ENCODE measurements at places on chromosomes 5 and 9.

DNA sequence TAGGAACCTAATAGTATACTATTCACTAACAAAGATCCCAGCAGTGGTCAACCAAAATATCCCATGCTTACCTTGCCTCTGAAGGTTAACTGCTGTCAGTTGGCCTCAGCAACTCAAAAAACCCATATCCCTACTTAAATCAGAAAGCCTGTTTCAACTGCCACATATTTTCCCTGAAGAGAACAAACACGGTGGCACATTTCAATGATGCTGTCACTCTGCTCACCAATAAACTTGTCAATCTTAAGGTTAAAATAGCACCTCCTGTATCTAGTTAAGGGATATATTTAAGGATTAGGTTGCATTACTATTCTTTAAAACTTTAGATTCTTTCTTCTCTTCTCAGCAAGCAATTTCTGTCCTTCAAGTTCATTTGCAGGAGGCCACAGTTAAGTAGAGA, 986.9 kb downstream of the CDH18 start:
- DNase-seq = no peak

- no peak for DNase-seq
Measured at GRCh38 chr9:98067184-98067583, 10.7 kb downstream of the NANS start.

DNA sequence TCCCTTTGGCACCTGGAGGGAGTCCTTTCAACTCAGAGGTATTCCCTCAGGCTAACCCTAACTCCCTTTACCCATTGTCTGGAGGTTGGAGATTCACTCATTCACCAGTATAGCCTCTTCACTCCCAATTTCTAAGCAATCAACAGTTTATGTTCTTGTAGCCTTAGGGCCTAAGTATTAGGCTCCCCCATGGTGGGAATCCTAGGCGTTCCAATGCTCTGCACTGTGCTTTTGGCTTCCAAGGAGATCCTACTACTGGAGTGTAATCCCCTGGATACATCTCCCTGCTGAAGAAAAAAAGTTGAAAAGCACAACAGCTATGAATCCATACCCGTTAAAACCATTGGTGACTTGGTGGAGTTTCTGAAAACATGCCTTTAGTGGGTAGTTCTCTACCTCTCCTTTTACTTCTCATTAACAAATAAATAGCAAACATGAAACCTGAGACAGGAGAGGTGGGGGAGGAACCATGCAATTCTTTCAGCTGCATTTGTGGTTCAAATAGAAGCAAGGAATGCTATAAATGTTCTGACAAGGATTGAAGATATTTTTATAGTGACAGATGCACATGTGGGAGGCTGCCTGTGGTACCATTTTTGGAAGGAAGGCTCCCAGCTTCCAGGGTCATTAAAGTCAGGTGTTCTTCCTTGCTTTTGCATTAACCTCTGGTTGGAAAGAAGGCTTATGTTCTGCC, 397.1 kb downstream of the DMAC1 start:
- DNase-seq = no peak

DNA sequence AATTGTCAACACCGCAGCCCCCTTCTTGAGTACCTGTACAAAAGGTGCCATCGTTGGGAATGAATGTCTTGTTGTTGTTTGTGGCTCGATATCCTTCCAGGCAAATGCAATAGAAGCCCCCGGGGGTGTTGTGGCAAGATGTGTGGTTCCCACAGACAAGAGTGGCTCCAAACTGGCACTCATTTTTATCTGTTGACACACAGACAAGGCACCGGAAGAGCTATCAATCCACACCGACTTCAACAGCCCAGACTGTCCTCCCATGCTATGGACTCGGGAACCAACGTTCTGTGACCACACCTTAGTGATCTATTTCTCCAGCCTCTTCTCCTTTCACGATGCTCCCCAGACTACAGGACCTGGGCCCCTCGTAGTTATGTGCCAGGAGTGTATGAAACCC, 25.9 kb downstream of the SUSD1 start:
- DNase-seq = no peak

DNA sequence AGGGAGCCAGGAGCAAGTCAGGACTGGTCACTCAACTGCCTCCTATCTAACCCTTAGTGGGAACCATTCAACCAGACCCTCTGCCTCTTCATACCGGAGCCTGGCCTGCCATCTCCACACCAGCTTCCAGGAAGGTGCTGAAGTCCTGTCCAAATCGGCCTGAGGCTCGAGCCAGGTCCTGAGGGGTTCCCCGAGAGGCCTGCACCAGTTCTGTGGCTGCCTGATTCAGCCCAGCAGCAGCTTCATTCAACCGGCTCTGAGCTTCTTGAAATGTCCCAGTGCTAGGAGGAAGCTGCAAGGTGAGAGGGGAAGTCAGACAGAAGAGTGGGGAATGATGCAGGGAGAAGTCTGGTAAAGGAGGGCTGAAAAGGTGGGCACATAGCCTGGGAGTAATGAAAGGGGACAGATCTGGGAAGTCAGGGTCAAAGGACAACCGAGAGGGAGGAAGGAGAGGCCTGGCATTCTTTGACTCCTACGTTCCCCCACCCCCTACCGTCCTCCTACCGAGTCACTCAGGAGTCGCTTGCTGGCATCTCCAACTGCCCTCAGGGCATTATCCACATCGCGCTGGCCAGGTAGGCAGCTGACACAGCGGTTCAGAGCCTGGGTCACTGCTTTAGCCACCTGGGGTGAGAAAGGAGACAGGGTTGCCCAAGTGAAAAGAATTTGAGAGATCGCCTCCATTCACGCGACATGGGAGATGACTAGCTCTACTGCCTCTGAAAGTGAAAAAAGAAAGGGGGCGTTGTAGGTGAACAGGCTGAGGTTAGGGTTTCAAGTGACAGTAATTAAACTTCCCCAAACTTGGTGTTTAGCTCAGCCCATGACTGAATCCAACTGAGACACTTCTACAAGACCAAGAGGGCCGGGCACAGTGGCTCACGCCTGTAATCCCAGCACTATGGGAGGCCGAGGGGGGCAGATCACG, 20.2 kb downstream of the TLN1 start:
- DNase-seq = no peak

- no peak for DNase-seq
Measured at GRCh38 chr5:95730011-95730700, 980 bp upstream of the RHOBTB3 start.

DNA sequence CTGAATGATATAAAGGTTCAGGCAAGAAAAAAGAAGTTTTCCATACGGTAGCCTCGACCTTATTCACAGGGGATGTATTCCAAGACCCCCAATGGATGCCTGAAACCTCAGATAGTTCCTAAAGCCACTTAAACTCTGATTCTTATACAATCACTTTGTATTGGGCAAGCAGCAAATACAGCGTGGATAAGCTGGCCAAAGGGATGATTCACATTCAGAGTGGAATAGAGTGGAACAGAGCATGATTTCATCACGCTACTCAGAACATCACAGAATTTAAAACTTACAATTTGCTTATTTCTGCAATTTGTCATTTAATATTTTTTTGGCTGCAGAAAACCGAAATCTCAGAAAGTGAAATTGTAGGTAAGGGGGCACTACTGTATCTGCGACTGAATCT, 40.5 kb upstream of the CDH18 start:
- no peak for DNase-seq

DNA sequence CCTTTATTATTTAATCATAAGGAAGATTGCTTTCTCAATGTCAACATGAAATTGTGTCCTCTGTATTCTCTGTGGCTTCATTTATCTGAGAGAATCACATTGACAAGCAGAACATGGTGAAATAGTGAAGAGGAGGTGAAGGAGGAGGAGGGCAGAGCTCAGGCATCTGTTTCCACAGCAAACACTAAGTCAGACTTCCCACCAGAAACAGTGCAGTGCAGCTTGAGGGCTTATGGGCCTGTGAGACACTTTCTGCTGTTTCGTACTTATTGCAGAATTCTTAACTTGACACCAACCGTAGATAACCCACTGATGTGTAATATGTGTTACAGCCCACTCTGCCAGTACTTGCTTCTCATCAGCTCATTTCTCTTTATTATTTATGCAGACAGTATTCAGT, 386.3 kb downstream of the DIRAS2 start:
- DNase-seq = no peak

- DNase-seq = no peak
Measured at GRCh38 chr9:17063535-17064135, 71.2 kb upstream of the CNTLN start.

DNA sequence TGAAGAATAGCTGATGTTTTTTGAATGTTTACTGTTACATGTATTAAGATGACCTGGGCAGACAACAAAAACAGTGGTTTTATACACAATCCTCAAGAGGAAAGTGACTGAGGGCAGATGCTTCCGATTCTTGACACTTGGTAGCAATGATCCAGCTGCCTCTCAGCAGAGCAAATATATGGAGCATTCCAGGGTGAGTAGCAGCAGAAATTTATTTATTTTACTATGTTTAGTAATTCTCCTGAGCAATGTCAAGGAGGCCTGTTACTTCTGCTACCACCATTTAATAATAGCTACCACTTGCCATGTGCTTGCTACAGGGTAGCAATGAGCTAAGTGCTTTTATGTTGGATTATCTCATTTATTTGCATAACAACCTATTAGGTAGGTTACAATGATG, 69.1 kb upstream of the NR3C1 start:
- no peak for DNase-seq

GRCh38 chr9:131051592-131052517, 42.9 kb downstream of the LAMC3 start:
- no peak for DNase-seq

DNA sequence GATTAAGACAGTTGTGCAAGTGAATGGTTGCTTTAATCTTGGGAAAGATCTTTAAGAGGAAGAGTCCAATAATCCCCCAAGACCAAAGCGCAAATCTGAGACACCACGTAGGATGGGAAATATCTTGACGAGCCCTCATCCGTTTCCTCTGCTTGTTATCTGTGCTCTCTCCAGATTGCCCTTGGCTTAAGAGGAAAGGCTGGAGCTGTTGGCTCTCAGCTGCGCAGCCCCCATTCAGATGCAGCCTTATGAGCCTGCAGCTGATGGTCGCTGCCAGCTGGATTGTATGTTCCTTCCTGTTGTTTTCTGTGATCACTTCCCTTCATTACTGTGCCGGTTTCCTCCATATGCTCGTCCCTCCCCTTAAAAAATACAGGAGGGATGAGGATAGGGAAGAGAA, 47.7 kb downstream of the PWWP2A start:
- DNase-seq = no peak

- DNase-seq = no peak
Measured at GRCh38 chr5:40308867-40309266, 370.8 kb upstream of the PTGER4 start.

- DNase-seq = no peak
Measured at GRCh38 chr5:133679534-133679933, 67.2 kb upstream of the FSTL4 start.

GRCh38 chr9:4831944-4832343, 39.2 kb downstream of the RCL1 start:
- no peak for DNase-seq

DNA sequence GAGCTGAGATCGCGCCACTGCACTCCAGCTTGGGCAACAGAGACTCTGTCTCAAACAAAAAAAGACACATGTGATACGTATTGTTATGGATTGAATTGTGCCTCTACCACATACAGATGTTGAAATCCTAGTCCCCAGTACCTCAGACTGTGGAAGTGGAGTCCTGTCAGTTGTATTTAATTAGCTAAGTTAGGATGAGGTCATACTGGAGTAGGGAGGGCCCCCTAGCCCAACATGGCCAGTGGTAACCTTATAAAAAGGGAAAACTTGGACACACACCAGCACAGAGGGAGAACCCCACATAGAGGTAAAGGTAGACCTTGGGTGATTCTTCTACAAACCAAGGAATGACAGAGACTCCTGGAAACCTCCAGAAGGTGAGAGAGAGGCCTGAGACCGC, 119.8 kb downstream of the GADD45G start:
- no peak for DNase-seq

GRCh38 chr9:133401588-133401987, 16.2 kb downstream of the REXO4 start:
- DNase-seq = no peak

- DNase-seq = no peak
Measured at GRCh38 chr5:113240951-113241726, 193.7 kb downstream of the TSSK1B start.

- no peak for DNase-seq
Measured at GRCh38 chr9:68781928-68782327, 76.9 kb downstream of the PIP5K1B start.

DNA sequence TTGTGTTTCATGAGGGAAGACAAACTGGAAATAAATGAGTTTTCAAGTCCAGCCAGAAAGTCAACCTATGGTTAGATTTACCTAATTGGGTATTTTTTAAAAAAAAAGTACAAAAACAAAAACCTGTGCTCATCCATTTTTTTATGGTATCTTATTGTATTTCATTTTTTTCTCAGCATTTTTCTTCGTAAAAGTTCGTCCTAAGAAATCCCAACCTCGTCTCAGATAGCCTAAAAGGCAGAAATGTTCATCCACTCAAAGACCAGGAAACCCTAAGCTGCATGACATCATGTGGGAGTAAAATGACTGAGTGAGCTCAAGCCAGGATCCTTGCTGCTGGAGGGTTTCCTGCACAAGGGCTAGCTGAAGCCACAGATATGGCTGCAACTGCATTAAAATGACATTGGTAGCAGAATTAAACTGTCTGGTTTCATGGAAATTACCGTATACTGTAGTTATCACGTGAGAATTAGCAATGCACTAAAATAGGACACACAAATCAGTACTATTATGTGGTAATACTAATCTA, 70.4 kb downstream of the NFIB start:
- no peak for DNase-seq

DNA sequence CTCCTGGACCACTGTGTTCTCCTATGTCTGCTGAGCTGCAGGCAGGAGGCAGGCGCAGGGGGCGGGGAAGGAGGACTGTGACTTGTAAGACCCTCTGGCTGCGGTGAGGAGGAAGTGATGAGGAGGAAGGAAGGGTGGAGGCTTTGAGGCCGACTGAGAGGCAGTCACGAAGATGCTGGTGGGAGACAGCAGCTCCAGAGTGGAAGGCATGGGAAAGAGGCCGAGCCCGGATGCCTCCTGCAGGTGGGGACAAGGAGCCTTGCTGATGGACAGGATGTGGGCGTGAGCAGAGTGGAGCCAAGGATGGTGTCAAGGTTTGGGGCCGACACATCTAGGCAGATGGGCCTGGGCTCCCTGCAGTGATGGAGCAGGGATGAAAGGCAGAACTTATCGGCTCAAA, 74.3 kb upstream of the ICE1 start:
- DNase-seq = no peak

GRCh38 chr9:109115931-109116526, 3.7 kb downstream of the TMEM245 start:
- no peak for DNase-seq

DNA sequence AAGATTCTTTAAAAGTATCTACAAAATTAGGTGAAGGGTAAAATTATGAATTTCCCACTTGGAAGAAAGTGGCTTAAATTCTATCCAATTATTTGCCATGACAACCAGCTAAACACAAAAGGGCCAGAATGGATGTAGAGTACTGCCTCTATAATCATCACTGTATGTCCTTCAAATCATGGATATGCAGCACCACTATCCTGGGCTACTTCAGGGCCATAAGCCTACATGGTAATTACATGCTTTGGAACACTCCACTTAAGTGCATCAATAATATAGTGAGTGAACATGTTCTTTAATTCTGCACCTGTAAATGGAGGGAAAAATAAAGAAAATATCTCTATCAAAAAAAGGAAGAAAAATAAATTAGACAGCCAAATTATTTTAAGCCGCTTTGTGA, 575.2 kb downstream of the ISL1 start:
- no peak for DNase-seq

GRCh38 chr5:56751572-56752313, 63.6 kb upstream of the MAP3K1 start:
- DNase-seq = no peak

Measured in activated naive CD4-positive, alpha-beta T cell (primary cell).